Dermis blood vessel endothelial cell (primary cell): ENCODE measurements at places on chromosomes 5 and 9. TPM values are rescaled to one million over a fixed set of nuclear protein-coding genes. Genes with fewer than 3 reads are reported as not detected.

DNA sequence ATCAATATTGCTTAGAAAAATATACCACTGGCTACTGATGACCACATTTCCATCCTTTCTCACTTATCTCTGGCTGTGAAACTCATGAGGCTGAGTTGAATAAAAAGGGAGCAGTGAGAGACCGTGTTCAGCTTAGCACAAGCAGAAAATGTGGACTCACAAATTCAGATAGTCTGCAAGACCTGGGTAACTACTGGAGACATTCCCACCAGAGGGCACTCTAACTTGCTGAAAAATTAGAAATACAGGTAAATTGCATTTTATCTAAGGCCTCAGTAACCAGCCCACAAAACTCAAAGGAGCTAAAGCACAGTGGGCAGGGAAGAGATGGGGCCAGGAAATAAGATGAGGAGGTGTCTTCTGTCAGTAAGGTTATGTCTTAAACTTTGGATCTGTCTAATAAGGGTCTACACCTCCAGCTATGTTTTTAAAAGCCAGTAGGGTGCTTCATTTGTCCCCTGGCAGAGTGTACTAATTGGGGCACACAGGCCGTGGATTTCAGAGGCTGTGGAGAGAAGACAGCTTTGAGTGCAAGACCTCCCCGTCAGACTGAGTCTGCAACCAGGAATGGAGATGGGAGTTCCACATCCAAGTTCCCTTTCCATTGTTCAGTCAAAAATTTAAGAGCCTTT, 8.7 kb upstream of the NDUFB6 start:
- DNase-seq: peak; percentile 81

- no peak for DNase-seq
Measured at GRCh38 chr9:31255211-31255610, 1129.2 kb upstream of the ACO1 start.

PKD2L2 gene
- 0.17 TPM in 1 of 2 replicates, not detected in the other for total RNA-seq

TMOD1 gene
- 3.7 and 5.2 TPM in 2 replicates for total RNA-seq

PCDHA13 gene
- total RNA-seq: under 0.01 TPM in 1 of 2 replicates, not detected in the other

DNA sequence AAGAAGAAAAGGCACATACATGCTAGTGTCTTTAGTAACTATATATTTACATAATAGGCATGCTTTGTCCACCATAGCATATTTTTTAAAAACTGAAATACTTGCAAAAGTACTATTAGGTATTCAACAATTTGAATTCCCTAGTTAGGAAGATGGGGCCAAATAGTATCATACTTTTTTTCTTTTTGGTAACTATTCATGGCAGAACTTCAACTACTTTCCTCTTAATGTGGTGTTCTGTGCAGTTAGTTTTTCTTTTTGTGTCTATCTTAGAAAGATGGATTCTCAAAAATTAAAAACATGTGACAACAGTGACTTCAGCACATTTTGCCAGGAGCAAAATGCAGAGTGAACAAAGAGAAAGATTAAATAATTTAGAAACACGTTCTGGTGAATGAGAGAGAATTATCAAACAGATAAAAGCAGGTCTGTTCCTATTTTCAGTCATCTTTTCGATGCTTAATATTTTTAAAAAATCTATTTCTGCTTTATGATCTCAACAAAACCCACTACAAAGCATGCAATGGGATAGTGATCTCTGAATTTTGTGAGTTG, 341.1 kb downstream of the ARL15 start:
- DNase-seq: no peak

DNA sequence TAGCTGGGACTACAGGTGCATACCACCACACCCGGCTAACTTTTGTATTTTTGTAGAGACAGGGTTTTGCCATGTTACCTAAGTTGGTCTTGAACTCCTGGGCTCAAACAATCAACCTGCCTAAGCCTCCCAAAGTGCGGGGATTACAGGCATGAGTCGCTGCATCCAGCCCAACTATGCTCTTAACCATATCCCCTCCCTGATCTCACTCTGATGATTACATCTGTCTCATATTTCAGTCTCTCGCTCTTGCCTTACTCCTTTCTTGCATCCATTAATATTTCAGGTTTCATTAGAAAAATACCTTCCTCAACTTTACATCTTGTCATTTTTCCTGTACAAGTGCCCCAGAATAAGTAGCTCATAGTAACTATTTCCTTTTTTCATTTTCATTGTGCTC, 61.0 kb upstream of the BASP1 start:
- DNase-seq: no peak

GRCh38 chr5:892394-893136, at the start of the genes BRD9 and TRIP13:
TSS of gene BRD9 (minus strand) at chr5:892801. CDS start at chr5:892657, 144 bp downstream.
TSS of gene TRIP13 (plus strand) at chr5:892884. CDS start at chr5:892999, 115 bp downstream.
- DNase-seq: peak; percentile 82

MIGA2 gene
- total RNA-seq: 34.4 and 39.5 TPM in 2 replicates
